Activated naive CD8-positive, alpha-beta T cell treated with anti-CD3 and anti-CD28 coated beads, Interleukin-2, amount 10 ng/mL, durations not matched to agents 7 days and 5 days (primary cell): ENCODE measurements at places on chromosomes 7 and 10. TPM values are rescaled to one million over a fixed set of nuclear protein-coding genes. Genes with fewer than 3 reads are reported as not detected.

Gene TEX36
- total RNA-seq, result not detected

Gene EPHA1
- total RNA-seq, result 27.3 TPM

Gene LIPM
- total RNA-seq, result not detected

Gene ACBD7
- total RNA-seq, result 1.5 TPM

Gene CRYGN
- 0.25 TPM for total RNA-seq

Gene PFKP
- 193 TPM for total RNA-seq

Gene CNNM1
- total RNA-seq, result 0.26 TPM

Gene CPA2
- total RNA-seq, result not detected

Gene CAV2
- total RNA-seq, result not detected

Gene PVRIG
- 86.2 TPM for total RNA-seq

Gene UTF1
- total RNA-seq, result not detected

Gene CPED1
- not detected for total RNA-seq

Gene SLC29A3
- 5.8 TPM for total RNA-seq

Gene TMEM229A
- not detected for total RNA-seq

Gene SH2D4B
- 0.22 TPM for total RNA-seq

Gene PAPOLB
- total RNA-seq, result not detected

Gene AGR3
- not detected for total RNA-seq

Gene LMOD2
- total RNA-seq, result not detected

Gene CYP3A7
- total RNA-seq, result not detected

Gene OR9A2
- total RNA-seq, result 0.30 TPM

Gene ADRB1
- total RNA-seq, result 1.0 TPM

Gene CAMK2G
- total RNA-seq, result 53.5 TPM

Gene SEMA3D
- total RNA-seq, result not detected

Gene KIF5B
- total RNA-seq, result 58.2 TPM

Gene SORCS3
- total RNA-seq, result not detected

Gene C10orf90
- not detected for total RNA-seq

Gene UCN3
- total RNA-seq, result not detected

Gene PTER
- 19.8 TPM for total RNA-seq

Gene ZNF365
- 0.58 TPM for total RNA-seq

Gene NPSR1
- not detected for total RNA-seq

Gene UNCX
- not detected for total RNA-seq

Gene GRM3
- not detected for total RNA-seq

Gene ACTL6B
- not detected for total RNA-seq

Gene GIMAP6
- total RNA-seq, result 130 TPM

Gene KLF14
- not detected for total RNA-seq

Gene LIPN
- not detected for total RNA-seq

Gene FFAR4
- not detected for total RNA-seq

Gene EEPD1
- total RNA-seq, result 2.3 TPM

Gene IRF5
- total RNA-seq, result 7.7 TPM

Gene MMD2
- not detected for total RNA-seq

Gene ADAMTS14
- total RNA-seq, result not detected

Gene SPDYE11
- total RNA-seq, result not detected

Gene CTAGE8
- not detected for total RNA-seq

Gene ZNRF2
- 28.0 TPM for total RNA-seq

Gene HOXA9
- not detected for total RNA-seq

Gene GPRIN2
- not detected for total RNA-seq

Gene ZSWIM8
- total RNA-seq, result 95.2 TPM

Gene MMP21
- 0.25 TPM for total RNA-seq

Gene PRR15
- total RNA-seq, result not detected

Gene CEP55
- 45.9 TPM for total RNA-seq

Gene ELOVL3
- not detected for total RNA-seq
